ENCODE measurements at places on chromosomes 12 and 14. TPM values are rescaled to one million over a fixed set of nuclear protein-coding genes. Genes with fewer than 3 reads are reported as not detected.

Gene ARF6
- 37.6 TPM for total RNA-seq

Gene SLC17A8
- total RNA-seq, result not detected

Gene SLC25A47
- total RNA-seq, result not detected

Gene ACSS3
- total RNA-seq, result 8.8 TPM

Gene TMEM233
- not detected for total RNA-seq

Gene CACNA1C
- 10.7 TPM for total RNA-seq

Gene GPR65
- total RNA-seq, result 0.12 TPM

Gene CPNE8
- 8.1 TPM for total RNA-seq

Gene SLC38A6
- 14.0 TPM for total RNA-seq

Gene PITPNM2
- 1.9 TPM for total RNA-seq

Gene FAIM2
- total RNA-seq, result 21.1 TPM

All from pericardium fibroblast (primary cell).